ENCODE measurements at places on chromosomes 16 and 17.

DNA sequence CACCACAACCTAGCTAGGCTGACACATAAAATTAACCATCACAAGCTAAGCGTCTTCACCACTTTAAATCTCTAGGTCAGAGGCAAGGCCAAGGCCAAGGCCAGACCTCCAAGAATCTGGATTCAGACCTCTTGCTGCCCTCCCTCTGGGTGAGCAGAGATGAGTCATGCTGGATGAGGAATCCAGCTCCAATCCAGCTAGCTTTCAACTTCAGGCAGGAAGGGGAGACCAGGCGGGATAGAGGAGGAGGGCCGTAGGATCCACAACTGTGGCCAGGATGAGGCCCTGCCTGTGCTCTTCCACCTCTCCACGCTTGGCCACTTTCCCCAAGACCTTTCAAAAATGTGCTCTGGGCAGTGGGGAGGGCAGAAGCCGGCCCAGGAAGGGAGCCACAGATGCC lies 14.7 kb downstream of the LRRC75A start:
- DNase-seq: peak; percentile 81

DNA sequence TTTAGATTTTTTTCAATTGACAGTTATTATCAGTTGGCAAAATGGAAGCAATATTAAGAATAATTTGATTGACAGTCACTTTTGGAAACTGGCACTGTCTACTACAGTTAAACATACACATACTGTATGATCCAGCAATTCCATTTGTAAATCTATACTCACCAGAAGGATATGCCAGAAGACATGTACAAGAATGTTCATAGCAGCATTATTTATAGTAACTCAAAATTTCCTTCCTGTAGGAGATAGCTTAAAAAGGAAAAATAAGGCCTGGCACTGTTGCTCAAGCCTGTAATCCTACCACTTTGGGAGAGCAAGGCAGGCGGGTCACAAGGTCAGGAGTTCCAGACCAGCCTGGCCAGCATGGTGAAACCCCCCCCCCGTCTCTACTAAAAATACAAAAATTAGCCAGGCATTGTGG lies 89.3 kb downstream of the VMP1 start:
- DNase-seq: peak; percentile 34

DNA sequence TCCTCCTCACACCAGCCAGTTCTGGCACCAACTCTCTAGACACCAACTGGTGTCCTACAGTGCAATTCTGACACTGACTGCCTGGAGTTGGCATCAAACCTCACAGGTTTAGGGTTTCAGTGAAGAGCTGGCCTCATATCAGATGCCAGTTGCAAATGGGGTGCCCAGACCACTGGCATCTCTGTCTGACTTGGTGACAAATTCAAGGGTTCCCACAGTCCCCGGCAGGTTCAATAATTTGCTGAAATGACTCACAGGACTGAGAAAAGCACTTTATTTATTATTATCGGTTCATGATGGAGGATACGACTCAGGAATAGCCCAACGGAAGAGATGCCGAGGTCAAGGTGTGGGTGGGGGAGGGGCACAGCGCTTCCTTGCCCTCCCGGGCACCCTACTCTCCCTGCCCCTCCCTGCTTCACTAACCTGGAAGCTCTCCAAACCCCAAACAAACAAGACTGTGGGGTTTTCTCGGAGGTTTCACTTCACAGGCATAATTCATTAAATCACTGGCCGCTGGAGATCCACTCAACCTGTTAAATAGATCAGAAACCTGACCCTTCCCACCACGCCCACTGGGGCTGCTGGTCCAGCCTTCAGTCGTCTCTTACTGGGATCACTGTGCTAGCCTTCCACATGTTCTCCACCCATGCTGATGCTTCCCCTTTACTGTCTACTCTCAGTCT lies 1.7 kb upstream of the NLRP1 start:
- DNase-seq: no peak

DNA sequence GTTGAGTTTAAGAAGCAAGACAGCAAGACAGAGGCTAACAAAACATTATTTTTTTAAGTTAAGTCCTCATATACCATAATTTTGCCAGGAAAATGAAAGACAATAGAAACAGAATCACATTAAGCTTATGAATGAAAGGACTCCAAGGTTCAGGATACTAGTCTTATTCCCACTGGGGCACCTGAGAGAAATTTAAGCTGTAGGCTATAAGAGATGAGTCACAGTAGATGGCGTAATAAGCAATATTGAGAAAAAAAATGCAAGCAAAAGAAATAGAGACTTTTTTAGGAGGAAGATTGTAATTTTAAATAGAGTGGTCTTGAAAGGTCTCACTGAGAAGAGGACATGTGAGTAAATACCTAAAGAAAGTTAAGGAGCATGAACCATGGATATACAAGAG lies 57.1 kb upstream of the KIF2B start:
- DNase-seq: no peak

DNA sequence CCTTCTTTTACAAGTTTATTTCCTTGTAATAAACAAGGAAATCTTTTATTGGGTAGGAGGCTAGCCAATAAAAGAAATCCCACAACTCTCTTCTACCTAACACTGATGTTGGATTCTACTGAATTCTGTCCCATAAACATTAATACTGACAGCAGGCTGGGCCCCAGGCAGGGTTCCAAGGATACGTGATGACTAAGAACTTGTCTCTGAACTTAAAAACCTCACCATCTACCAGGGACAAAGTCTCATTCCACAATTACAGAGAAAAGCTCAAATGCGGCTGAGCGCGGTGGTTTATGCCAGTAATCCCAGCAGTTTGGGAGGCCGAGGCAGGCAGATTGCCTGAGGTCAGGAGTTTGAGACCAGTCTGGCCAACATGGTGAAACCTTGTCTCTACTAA lies 64.9 kb downstream of the ARHGAP17 start:
- no peak for DNase-seq

GRCh38 chr16:23539984-23540816 lies 16.9 kb downstream of the EARS2 start:
- DNase-seq: no peak

GRCh38 chr16:3767333-3767986 lies 50.1 kb upstream of the TRAP1 start:
- DNase-seq: no peak

DNA sequence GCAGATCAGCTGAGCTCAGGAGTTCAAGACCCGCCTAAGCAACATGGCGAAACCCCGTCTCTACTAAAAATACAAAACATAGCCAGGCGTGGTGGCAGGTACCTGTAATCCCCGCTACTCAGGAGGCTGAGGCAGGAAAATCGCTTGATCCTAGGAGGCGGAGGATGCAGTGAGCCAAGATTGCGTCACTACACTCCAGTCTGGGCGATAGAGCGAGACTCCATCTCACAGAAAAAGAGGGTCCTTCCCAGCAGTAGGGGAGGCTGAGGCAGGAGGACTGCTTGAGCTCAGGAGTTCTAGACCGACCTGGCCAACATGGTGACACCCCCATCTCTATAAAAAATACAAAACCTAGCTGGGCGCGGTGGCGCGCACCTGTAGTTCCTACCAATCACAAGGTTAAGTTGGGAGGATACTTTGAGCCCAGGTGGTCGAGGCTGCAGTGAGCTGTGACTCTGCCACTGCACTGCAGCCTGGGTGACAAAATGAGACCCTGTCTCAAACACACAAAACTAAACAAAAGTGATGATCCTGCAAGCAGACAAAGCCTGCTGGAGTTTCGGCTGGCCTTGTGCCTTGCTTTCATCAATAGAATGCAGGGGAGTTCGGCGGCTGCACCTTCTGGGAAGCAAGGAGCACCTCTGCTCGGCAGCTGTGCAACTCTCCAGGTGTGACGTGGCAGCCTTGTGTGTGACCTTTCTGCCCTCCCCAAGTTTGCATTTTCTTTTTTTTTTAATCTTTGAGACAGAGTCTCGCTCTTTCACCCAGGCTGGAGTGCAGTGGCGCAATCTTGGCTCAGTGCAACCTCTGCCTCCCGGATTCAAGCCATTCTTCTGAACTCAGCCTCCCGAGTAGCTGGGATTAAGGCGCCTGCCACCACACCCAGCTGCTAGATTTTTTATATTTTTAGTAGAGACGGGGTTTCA lies 12.4 kb upstream of the YWHAE start:
- DNase-seq: no peak

- DNase-seq: peak; percentile 57
These were observed 7.7 kb upstream of the NPIPB2 start for GRCh38 chr16:11949527-11949926.

DNA sequence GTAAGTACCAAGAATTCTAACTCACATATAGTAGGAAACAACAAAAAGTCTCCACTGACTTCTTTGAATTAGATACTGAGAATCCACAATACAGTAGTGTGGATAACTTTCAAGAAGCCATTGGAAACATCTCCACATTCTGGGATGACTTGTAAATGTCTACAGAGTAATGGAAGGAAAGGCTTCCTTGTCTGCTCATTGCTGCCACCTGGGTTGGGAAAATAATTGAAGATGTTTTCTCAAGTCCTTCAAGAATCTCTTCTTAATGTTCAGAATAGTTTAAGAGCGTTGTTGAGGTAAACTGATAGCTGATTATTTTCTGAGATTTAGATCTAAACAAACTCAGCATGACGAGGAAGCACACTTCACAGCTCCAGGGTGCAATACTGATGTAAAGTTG lies 14.0 kb downstream of the CPSF4L start:
- DNase-seq: peak; percentile 40

DNA sequence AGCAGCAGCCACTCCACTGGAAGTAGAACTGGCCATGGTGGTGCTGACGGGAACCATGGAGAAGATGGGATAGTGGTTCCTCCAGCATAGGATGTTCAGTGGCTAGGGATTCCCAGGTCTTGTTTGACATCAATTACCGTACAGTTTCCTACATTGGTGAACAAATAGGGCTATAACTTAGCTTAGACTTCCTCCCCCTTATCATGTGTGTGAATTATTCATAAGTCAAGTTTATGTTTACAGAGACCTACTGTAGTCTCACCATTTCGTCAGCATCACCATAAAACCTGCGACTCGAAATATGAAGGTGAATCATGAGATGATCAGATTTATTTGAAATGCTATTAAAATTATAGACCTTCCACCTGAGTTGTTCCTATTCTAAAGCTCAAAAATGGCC lies 1.2 kb downstream of the KRTAP2-3 start:
- no peak for DNase-seq

DNA sequence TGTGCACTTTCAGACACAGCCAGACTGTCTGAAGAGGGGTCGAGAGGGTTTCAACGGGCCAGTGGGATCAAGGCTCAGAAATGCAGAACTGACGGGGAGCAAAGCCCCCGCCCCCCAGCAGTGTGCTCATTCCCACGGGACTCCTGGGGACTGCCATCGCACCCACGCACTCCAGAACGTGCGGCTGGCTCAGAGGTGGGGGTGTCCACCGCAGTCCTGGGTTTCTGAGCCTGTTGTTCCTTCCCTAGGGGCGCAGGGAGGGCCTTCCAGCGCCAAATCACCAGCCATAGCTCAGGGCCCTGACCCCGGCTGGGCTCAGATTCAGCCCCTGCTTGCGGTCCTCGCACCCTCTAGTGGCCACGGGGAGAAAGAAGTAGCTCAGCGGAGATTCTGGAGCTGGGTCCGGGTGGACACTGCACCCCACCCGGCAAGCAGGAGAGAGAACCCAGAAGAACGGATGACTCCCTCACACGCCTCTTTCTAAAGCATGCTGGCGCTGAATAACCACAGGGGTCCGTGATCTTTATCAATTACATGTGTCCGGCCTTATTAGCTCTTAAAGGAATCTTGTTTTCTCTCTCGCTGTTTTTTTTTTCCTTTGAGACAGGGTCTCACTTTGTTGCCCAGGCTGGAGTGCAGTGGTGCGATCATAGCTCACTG lies 45.0 kb upstream of the USP7 start:
- DNase-seq: peak; percentile 80

- DNase-seq: no peak
These were observed 9.1 kb downstream of the SLC6A2 start for GRCh38 chr16:55664786-55665407.

DNA sequence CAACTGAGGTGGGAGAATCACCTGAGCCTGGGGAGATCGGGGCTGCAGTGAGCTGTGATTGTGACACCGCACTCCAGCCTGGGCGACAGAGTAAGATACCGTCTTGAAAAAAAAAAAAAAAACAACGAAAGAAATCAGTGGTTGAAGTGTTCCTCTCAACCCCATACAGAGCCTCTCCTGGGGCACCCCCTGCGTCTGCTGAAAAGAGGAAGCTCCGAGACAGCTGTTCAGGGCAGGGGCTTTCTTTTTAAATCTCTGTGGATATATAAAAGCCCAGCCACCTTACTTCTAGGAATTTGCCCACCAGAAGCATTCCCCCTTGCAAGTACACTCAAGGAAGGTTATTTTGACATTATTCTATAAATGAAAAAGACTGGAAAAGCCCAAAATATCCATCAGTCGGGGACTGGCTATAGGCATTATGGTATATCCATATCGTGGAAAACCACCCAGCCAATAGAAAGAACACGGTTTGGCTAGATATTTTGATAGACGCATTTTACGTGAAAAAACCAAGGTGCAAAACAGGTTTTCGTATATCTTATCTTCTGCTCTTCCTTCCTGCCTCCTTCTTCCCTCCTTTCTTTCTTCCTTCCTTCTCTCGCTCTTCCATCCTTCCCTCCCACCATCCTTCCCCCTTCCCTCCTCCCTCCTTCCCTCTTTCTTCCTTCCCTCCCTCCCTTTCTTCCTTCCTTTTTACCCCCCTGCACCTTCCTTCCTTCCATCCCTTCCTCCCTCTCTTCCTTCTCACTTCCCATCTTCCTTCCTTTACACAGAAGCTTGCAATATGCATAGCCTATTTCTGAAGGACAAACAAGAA lies 9.2 kb upstream of the CCL22 start:
- no peak for DNase-seq

- no peak for DNase-seq
These were observed at the start of gene SF3B3 for GRCh38 chr16:70523743-70524398. SF3B3 (plus strand) TSS chr16:70523816; CDS start chr16:70526657, 2,841 bp downstream.

DNA sequence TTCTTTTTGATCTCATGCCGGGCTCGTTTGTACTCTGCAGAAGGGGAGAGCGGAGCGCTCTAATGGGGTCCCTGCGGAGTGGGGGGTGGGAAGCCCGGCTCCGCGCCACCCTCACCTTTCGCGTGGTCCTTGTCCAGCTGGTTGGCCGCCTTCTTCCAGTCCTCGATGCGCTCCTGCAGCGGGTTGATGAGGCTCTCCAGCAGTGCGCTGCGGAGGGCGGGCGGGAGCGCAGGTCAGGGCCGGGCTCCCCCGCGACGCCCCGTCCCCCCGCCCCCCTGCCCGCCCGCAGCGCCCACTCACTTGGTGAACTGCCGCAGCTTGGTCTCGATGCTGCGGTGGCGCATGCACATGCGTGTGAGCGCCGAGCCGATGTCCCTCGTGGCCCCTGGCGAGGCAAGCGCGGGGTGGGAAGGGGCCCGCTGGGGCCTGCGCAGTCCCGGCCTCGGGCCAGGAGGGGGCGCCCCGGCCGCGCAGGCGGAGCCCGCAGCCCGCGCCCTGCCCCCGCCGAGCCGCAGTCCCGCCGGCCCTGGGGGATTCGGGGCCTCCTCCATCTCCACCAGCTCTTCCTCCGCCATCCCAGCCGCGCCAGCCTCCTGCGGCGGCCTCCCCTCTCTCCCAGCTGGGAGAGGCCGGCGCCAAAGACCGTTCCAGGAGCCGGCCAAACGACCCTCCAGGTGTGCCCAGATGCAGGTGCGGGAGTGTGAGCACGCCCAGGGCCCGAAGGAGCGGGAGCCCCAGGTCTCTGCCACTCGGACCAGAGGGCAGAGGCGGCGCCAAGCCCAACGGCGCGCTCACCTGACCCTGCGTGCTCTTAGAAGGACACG lies 6.0 kb downstream of the MTSS2 start:
- DNase-seq: no peak

Data from dermis blood vessel endothelial cell (primary cell).